Inflammatory macrophage treated with lipopolysaccharide for 4 hours (primary cell): ENCODE measurements at places on chromosomes 2 and 18.

DNA sequence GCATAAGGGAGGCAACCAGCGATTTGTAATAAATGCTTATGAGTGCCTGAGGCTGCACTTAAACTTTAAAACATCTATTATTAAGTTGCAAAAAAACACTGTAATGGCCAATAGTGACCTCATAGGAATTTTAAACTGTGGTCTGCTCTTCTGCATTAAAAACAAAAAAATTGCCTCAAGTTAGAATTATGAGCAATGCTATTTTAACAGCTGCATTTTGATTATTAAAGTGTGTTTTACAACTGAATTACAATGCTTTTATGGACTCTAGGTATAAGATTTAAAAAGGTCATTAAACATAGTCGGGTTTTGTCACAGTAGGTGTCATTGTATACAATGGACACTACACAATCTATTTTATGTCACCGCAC is 528.7 kb upstream of the FANCL start:
- DNase-seq: no peak

DNA sequence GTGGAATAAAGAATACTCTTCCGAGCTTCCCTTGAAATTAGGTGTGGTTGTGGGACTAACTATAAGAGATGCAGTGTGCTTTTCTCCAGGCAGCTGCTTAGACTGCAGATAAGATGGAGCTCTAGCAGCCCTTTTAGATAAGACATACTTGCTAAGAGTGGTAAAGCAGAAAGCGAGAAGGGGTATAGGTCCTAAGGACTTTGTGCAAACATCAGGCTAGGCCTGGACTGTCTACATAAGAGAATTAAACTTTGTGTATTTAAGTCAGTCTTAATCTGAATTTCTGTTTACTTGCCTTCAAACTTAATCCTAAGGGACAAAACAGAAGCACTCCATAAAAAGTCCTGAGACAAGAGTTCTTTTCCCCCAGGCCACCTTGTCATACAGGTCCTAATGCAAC is 218.9 kb downstream of the RAB3GAP1 start:
- no peak for DNase-seq

DNA sequence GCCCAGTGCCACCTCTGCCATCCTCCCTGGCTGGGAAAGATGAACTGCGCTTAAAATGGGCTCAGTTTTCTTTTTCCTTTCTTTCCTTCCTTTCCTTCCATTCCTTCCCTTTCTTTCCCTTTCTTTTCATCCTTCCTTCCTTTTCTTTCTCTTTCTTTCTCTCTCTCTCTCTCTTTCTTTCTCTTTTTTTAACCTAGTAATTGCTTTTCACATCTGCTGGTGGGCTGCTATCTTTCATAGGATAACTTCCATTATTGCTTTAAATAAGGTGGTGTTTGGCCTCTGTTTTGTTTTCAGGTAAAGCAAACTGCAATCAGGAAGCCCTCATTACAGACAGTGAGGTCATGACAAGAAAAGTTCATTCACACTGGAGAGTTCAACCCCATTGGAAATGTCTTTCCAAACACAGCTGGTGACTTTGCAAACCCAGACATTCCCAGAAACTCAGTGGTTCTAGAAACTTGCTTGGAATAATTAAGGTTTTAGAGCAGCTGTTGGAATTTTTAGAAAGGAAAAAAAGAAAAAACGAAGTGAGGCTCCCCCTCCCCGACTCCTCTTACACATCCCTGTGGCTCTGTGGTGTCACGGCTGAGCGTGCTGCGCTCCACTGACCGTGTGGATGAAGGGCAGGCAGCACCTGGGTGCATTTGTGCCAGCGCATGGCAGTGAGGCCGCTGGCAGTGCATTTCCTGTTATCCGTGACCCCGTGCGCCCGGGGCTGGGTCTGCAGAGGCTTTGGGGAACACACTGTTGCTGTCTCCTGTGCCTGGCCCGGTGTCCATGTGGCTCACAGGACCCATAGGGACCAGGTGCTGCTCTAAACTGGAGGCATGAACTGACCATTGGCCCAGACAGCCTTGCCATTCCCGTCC is 76.9 kb downstream of the MBP start:
- DNase-seq: no peak

GRCh38 chr2:204900910-204901309 is 355.6 kb downstream of the PARD3B start:
- no peak for DNase-seq

DNA sequence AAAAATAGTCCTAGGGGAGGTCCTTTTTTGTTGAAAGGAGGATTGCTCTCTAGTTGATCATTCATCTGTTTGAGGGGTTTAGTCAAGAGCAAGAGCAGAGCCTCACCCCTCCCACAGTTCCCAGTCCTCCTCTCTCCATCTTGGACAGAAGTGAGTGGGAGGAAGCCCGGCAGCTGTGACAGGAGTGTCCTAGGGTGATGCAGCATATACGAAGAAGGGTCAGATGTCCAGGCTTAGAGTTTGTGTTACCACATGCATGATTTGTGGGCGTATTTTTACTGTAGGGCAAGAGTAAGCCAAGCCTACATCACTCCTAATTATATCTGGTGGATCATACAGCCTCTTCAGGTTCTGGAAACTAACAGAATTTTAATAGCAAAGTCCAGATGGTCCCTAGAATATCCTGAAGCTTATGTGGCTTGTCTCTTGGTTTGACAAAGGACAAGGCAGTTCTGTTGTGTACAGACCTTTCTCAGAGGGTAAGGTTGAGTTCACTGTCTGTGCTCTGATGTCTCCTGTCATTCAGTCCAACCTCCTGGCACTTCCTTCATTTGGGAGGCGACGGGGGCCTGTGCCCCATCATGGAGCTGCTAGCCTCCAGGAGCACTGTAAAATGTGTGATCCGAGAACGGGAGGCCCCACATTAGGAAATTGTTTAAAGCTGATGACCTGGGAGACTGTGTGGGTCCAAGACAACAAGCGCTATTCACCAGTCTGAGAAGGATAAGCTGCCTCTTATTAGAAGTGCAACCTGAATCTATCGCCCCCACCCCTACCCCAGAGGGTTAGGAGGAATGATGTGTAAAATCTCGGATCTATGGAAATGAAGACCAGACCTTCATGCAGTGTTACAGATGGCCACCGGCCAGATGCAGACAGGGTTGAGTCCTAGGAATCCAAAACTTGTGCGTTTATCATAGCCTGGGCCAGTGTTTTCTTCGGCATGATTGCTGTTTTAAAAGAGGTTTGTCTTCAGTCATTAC is 6.9 kb downstream of the CEP68 start:
- DNase-seq: peak; percentile 91

- DNase-seq: no peak
Observed at GRCh38 chr2:189997016-189997415, 65.5 kb downstream of the MSTN start.

- DNase-seq: peak; percentile 47
Observed at GRCh38 chr2:160970052-160970965, 189.9 kb upstream of the TANK start.

DNA sequence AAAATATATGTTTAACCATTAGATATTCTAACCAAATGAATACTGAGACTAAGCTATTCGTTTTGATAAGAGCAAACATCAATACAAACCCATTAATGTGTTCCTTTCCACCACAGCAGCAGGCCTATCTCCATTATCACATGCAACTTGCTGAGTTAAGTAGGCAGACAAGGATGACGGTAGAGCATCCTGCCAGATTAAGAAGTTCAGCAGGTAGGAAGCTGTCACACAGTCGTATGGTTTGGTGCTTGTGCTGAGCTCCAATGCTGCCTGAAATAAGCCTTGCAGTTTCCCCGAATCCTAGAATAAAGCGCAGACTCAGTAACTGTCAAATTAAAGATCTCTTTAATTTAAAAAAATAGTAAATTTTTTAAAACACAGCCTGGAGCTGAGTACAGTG is 39.6 kb downstream of the THADA start:
- DNase-seq: no peak

DNA sequence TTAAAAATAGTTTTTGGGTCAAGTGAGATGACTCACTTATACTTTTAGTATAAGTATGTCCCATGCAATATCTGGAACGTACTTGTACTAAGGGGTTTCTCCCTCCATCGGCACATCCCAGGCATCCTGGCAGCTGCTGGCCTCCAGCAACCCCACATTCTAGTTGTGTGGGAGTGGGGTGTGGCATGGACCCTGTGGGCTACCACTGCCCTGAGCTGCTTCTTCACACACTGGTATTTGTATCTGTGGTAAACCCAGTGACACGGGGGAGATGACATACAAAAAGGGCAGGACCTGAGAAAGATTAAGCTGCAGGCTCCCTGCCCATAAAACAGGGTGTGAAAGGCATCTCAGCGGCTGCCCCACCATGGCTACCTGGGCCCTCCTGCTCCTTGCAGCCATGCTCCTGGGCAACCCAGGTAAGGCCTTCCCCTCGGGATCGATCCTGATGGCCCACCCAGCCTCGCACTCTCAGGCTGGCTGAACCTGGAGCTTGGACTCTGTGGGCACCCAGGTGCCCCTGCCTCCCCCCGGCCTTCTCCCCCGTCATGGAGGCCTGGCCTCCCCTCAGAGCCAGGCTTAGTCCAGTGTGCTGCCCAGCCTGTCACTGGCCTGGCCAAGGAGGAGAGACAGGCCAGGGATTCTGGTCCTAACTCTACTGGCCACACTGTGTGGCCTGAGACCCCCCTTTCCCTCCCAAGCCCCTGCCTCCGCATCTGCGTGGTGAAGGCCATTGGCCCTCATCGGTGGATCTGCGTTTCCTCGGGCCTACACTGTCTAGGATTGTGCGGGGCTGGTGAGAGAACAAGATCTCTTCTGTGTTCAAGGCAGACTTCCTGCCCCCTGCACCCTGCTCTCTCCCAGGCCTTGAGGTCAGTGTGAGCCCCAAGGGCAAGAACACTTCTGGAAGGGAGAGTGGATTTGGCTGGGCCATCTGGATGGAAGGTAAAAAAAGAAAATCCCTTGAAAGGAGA is at the start of gene GNLY:
GNLY (plus strand) TSS at position 307 of the 974 bp plus-strand sequence; CDS start at position 368, 61 bp downstream.
- no peak for DNase-seq

DNA sequence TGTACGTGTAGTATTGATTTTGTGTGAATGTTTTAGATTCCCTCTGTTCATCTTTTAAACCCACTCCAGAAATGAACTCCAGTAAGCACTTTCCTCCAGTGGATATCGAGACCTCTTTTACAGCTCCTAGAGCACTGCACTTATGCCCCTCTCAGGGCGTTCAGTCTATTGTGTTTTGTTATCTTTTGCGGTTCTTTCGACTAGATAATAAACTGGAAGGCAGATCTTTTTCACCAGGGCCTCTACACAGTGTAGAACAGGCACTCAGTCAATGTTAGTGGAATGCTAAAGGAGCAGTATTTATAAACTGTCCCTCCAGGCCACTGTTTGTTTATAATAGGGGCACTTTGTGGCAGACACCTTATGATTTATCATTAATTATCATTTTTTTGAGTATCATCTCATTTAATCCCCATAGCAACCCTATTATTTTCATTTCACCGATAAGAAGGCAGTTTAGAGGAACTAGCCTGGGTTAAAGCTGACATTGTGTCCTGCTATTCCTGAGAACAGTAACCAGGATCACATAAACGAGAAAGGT is 742 bp upstream of the SOS1 start:
- no peak for DNase-seq

DNA sequence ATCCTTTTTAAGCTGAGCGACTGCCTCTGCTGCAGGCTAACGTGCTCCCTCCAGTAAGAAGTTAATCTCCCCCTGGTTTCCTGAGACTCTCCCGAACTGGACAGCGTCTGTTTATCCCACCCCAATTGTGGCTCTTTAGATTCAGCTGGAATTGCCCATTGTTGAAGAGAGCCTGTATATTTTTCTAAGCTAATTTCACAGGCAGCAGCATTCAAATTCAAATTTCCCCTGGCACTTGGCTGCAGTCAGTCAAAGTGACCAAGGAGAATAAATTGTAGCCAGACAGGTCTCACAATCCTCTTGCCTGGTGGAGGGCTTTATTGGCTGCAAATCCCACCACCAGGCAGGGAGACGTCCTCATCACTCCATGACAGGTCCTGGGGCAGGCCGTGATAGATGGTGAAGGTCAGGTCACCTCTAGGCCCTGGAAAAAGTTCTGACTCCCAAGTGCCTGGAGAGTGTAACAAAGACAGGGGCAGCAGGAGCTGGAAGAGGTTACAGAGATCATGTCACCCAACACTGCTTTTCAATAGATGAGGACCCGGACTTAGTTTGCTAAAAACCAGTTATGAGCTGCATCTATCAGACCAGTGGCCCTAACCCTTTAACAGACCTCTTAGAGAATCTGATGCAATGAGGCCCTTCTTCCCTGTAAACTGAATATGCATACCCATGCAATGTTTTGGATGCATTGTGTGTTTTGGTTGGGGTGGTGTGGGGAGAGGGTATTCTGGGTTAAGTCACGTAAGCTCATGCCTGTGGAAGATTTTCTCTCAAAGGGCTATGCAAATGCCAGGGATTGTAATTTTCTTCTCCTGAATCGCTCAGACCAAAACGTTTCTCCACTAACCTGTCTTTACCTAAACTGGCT is 32.3 kb upstream of the C18orf32 start:
- no peak for DNase-seq

DNA sequence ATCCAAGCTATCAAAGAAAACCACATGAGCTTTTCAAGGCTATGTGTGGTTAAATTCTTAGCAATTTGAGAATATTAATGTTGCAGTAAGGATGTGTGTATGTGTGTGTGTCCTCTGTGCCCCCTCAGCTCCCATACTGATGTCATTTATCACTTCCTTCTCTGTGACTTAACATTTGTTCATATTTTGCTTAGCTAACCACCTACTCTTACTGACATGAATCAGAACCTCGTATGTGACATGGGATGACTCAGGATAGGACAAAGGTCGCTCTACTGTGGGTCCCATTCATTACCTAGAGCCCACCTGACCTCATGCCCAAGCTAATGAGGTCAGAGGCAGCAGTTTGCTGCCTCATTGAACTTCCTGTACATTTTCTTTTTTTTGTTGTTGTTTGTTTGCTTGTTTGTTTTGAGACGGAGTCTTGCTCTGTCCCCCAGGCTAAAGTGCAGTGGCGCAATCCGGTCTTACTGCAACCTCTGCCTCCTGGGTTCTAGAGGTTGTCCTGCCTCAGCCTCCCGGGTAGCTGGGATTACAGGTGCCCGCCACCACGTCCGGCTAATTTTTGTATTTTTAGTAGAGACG is 36.3 kb downstream of the MOGAT1 start:
- peak; percentile 93 for DNase-seq

DNA sequence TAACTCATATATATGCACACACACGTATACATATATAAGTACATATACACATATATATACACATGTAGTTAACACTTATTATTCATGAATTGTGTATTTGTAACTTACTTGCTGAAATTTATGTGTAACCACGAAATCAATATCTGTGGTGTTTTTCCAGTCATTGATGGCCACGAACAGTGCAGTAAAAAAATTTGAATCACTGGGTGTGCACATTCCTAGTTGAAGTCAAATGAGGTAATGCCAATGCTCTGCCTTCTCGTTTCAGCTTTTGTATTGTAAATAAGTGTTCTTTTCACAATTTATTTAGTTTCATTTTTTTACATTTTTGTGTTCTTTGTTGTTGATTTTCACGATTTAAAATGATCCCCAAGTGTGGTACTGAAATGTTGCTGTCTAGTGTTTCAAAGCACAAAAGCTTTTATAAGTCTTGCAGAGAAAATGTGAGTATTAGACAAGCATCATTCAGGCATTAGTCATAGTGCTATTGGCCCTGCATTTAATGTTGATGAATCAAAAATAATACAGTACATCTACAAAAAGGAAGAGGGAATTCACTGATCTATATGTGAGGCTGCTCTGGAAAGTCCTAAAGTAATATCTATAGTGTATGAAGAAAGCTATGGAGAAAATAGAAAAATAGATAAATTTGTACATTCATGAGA is 419.0 kb downstream of the DSC3 start:
- no peak for DNase-seq
